Activated T-helper 17 cell treated with anti-CD3 and anti-CD28 coated beads, Interleukin-2, amount 50 U/mL, for 72 hours (primary cell): ENCODE measurements at places on chromosomes 16 and 17. TPM values are rescaled to one million over a fixed set of nuclear protein-coding genes. Genes with fewer than 3 reads are reported as not detected.

DNA sequence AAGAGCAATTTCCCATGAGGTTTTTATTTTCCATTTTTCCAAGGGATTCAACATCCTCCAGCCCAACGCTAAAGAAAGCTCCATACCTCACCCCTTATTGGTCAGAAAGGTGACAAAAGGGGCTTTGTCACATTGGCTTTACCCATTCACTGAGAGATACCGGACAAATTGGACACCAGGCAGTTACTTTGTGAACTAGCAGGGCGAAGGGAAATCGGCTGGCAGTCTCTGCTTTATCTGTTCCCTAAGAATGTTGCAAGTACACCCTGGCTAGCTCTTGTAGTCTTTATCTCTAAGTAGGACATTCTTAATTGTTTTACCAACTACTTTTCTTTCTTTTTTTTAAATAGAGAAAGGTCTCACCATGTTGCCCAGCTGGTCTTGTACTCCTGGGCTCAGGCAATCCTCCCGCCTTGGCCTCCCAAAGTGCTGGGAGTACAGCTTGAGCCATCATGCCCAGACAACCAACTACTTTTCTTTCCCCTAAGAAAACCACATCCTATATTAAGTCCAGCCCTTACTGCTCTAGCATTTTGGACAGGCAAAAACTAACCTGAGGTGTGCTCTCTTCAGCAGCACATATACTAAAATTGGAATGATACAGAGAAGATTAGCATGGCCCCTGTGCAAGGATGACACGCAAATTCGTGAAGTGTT, 16.8 kb downstream of the PRPSAP1 start:
- no peak for ATAC-seq
- H3K4me1 ChIP-seq: peaks cover under 1% of the 10 kb centered on the region
- H3K36me3 ChIP-seq: peaks cover 15% of the 10 kb centered on the region
- H3K27me3 ChIP-seq: no peaks in the 10 kb centered on the region

RNF157 gene
- 17.4 TPM for total RNA-seq

- H3K27ac ChIP-seq: no peak overlapping the region
- H3K27me3 ChIP-seq: no peaks in the 10 kb centered on the region
- no peaks in the 10 kb centered on the region for H3K4me1 ChIP-seq
- no peak for ATAC-seq
These were observed 10.1 kb downstream of the GNPTG start for GRCh38 chr16:1361685-1362360.

NSF gene
- total RNA-seq: 35.0 TPM

EVI2A gene
- 11.7 TPM for total RNA-seq

DNA sequence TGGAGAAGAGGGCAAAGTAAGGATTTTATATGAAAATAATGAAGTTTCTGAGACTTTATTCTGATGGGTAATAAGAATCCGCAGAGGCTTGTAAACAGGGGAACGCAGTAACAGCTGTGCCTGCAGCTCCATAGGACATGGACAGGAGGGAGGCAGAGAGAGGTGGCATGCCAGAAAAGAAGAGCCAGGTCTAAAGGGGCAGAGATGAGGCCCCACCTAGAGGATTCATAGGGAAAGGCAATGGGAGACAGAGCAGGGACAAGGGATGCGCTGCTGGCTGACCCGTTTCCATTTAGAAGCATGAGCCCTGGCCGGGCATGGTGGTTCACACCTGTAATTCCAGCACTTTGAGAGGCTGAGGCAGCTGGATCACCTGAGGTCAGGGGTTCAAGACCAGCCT, 340.3 kb upstream of the CDH5 start:
- peaks cover 8% of the 10 kb centered on the region for H3K27me3 ChIP-seq
- no peak overlapping the region for H3K27ac ChIP-seq
- H3K36me3 ChIP-seq: no peaks in the 10 kb centered on the region
- no peaks in the 10 kb centered on the region for H3K4me1 ChIP-seq
- ATAC-seq: no peak

CALB2 gene
- not detected for total RNA-seq

TMEM235 gene
- total RNA-seq: not detected

DNA sequence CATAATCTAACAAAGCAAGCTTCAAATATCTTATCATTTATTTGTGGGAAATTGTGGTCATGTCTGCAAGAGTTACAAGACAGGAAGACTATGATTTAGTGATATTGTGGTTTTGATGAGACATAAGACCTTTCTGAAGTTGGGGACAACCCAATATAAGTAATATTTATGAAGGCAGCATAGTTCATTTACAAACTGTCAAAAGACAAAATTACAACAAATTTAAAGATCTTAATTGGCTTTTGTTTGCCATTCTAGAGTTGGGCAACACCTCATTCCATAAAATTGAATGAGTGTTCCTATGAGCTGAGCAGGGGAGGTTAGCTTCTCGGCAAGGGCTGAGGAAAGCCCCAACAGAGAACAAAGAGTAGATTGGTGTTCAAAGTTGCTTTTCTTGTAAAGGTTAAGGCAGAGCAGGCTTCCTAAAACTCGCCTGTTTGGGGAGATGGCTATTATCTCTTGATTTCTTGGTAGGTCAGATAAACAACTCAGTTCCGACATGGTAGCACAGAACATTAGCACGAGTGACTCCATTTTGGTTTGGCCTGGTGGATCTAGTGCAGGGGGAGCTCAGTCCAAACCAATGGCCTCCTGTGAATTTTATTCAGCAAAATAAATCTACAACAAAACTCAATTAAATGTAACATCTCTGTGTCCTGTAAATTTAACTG, 10.9 kb upstream of the MMD start:
- ATAC-seq: peak; percentile 37
- peaks cover 16% of the 10 kb centered on the region for H3K27me3 ChIP-seq
- H3K36me3 ChIP-seq: no peaks in the 10 kb centered on the region
- H3K4me3 ChIP-seq: peak overlapping the region; percentile 44

CISD3 gene
- total RNA-seq: 36.1 TPM

GRCh38 chr16:73023752-73024570, 24.0 kb downstream of the ZFHX3 start:
- H3K27ac ChIP-seq: no peak overlapping the region
- H3K4me1 ChIP-seq: no peaks in the 10 kb centered on the region
- ATAC-seq: no peak

ENPP7 gene
- not detected for total RNA-seq

DNA sequence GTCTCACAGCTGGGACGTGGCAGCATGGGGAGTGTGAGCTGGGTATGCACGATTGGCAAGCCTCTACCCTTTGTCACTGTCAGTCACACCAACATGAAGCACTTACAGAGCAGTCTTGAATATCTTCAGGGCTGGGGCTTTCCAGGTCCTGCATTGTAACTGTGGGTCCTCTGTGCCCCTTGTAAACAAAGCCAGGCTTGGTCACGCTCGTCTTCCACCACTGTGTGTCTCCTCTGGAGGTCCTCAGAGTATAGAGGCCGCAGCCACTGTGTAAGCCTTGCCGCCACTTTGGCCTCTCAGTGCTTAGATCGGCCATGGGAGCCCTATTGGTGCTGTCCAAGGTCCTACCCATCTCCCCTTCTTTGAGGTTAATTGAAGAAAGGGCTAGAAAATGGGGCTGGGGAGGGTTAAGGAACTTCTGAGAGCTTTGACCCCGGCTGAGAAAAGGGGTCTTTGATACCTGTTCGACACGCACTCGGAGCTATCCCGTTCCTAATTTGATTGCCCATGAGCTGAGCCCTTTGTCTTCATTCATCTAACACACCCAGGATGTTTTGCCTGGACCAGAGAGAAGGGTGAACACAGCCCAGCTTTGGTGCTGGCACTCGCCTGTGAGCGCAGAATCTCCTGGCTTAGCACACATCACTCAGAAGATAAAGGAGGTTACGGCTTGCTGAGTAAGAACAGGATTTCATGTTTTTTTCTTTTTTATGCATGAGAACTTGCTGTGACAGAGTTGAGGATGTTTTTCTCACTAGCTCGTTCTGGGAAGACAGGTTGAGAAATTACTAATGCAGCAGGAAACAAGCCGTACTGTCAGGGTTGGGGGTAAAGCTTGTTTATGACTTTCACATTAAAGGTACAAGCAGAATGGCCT, 267.9 kb downstream of the CPPED1 start:
- H3K27ac ChIP-seq: peak overlapping the region; percentile 93
- peak overlapping the region; percentile 80 for H3K4me3 ChIP-seq
- H3K27me3 ChIP-seq: no peaks in the 10 kb centered on the region
- H3K36me3 ChIP-seq: peaks cover 30% of the 10 kb centered on the region

DNA sequence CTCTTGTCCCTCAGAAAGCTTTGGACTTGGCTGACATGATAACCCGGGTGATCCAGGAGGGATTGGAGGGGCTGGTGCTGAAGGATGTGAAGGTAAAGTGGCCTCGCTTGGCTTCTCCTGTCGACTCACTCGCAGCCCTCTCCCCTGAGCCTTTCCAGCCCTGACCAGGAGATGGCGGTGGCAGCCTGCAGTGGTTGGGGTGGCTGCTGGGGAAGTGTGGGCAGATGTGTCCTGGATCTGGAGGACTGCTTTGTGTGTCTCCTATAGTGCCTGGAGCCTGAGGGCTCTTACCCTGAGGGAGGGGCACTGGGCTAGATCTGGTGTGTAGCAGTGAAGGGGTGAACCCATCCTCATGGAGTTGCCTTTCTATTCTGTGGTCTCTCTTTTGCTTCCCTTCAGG, 17.9 kb downstream of the LIG3 start:
- ATAC-seq: peak; percentile 98
- H3K36me3 ChIP-seq: peaks cover 99% of the 10 kb centered on the region
- H3K27me3 ChIP-seq: no peaks in the 10 kb centered on the region
- peak overlapping the region; percentile 74 for H3K27ac ChIP-seq

DNA sequence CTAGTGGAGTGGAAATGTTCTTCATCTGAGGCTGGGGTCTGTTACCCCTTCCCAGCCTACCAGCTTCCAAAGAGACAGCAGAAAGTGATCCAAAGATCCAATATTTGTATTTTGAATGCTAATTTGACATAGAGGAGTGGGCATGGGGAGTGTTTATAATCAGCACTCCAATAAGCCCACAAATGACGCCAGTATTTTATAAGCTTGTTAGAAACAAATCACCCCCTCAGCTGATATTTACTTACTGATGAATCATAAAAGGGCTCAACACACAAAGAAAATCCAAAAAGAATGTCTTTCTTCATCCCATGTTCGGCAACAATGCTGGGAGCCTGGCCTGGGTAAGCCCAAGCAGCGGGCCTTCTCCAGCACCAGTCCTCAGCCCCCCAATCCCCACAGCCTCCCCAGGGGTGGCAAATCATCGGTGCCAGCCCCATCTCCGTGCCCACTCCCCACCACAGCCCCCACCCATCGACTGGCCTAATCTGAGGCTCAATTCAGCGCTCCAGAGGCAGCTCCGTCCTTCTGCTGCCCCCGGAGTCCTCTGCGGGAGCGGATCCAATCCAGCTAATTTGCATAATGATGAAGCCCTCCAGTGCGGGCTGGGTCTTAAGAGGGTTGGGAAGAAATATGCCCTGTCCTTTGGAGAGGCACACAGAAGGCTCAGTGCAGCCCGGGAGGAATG, 169.5 kb downstream of the C16orf78 start:
- H3K27me3 ChIP-seq: no peaks in the 10 kb centered on the region
- no peak for ATAC-seq
- no peaks in the 10 kb centered on the region for H3K4me1 ChIP-seq
- no peak overlapping the region for H3K4me3 ChIP-seq
- H3K27ac ChIP-seq: no peak overlapping the region

DNA sequence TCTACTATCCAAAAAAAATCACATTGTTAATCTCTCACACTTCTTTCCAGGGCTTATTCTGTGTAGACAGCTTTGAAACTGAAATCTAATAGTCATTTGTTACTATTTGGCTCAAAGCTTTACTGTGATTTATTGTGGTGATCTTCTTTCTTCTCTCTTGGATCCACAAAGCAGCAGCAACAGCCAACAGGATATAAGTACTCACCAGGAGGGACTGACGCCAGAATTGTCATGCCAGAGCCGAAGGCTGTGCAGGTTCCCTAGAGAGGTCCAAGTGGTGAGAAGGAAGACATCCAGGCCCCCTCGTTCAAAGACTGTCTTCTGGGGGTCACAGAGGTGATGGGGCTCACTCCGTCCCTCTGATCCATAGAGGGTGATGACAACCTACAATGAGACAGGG, 33.3 kb downstream of the PKD1L3 start:
- no peaks in the 10 kb centered on the region for H3K27me3 ChIP-seq
- no peaks in the 10 kb centered on the region for H3K4me1 ChIP-seq
- no peaks in the 10 kb centered on the region for H3K36me3 ChIP-seq
- no peak for ATAC-seq
- H3K27ac ChIP-seq: no peak overlapping the region

GNG13 gene
- not detected for total RNA-seq

- peaks cover 7% of the 10 kb centered on the region for H3K4me1 ChIP-seq
- no peaks in the 10 kb centered on the region for H3K36me3 ChIP-seq
- no peaks in the 10 kb centered on the region for H3K27me3 ChIP-seq
- no peak for ATAC-seq
- no peak overlapping the region for H3K4me3 ChIP-seq
- H3K27ac ChIP-seq: no peak overlapping the region
These were observed 41.5 kb upstream of the MED9 start for GRCh38 chr17:17435323-17435722.

VASN gene
- 0.11 TPM for total RNA-seq

DOC2A gene
- total RNA-seq: 1.0 TPM

DNA sequence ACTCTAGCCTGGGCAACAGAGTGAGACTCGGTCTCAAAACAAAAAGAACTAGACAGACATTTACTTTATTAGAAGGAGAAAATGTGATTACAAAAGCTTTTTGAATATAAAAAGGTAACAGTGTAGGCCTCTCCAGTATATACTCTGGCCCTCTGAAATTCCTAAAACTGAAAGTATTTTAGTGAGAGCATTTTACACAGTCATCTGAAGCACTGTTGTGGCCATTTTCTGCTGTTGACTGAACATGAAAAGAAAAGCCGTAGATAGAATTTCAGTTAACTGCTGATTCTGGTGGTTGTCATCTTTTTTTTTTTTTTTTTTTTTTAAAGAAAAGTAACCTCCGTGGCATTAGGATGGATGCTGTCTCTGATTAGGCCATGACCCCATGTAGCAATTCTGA, 15.6 kb downstream of the DUSP14 start:
- H3K27me3 ChIP-seq: no peaks in the 10 kb centered on the region
- H3K4me1 ChIP-seq: peaks cover 3% of the 10 kb centered on the region
- no peak overlapping the region for H3K27ac ChIP-seq
- ATAC-seq: peak; percentile 57
- no peak overlapping the region for H3K4me3 ChIP-seq
- no peaks in the 10 kb centered on the region for H3K36me3 ChIP-seq

DNA sequence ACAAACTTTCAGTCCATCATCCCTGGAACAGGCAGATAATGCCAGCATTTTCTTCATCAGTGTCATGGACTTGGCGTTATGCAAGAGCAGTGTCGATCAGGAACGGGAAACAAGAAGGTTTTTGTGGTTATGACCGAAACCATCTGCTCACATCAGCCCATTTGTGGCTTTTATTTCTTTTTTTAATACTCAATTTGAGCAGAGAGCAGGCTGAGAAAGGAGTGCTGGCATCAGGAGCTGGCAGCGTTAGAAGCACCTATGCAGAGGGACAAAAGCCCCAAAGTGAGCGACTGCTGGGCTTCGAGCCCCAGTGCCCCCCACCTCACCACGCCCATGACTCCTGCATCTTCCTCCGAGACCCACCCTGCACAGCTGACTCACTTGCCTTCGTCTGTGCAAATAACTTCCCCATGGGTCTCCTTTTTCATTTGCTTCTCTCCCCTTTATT, 16.2 kb upstream of the CD300E start:
- peak; percentile 32 for ATAC-seq
- no peaks in the 10 kb centered on the region for H3K36me3 ChIP-seq
- no peak overlapping the region for H3K4me3 ChIP-seq
- no peak overlapping the region for H3K27ac ChIP-seq
- H3K27me3 ChIP-seq: peaks cover 28% of the 10 kb centered on the region
- H3K4me1 ChIP-seq: peaks cover 8% of the 10 kb centered on the region

SULT1A1 gene
- 5.9 TPM for total RNA-seq
